ENCODE measurements at places on chromosomes 4 and X.

- no peak for DNase-seq
These were observed 283.2 kb downstream of the ANK2 start for GRCh38 chr4:113332701-113333100.

DNA sequence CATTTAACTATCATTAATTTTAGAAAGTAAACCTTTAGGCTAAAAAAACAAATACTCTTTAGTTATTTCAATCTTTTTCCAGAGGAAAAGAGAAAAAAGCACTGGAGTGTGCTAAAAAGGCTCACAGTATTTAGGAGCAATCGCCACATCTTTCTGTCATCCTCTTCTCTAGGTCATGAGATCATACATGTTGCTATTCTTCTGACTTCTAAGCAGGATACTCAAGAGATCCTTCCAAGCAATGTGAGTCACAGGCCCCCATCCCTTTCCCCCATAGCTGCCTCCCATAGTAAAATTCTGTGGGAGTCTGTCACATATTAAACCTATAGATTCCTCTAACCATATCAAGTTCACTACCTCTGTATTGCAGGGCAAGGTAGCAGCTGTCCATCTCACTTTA lies 7.7 kb downstream of the EDNRA start:
- DNase-seq = no peak

- DNase-seq = no peak
These were observed 95.7 kb upstream of the MAOA start for GRCh38 chrX:43560247-43560946.

GRCh38 chr4:20617678-20618396 lies 82.4 kb upstream of the PACRGL start:
- DNase-seq = no peak

- peak; percentile 48 for DNase-seq
These were observed 52.2 kb downstream of the NALF2 start for GRCh38 chrX:69556060-69557011.

DNA sequence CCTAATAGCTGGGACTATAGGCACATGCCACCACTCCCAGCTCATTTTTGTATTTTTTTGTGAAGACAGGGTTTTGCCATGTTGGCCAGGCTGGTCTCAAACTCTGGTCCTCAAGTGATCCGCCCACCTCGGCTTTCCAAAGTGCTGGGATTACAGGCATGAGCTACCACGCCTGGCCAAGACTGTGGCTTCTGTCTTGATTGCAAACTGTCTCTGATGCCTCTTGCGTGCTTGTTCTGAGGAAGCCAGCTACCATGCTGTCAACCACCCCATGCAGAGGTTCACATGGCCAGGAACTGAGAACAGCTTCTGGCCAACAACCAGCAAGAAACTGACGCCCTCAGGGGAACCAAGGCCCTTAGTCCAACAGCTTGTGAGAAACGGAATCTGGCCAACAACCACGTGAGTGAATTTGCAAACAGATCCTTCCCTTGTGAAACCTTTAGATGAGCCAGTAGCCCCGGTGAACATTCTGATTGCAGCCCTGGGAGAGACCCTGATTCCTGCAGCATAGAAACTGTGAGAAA lies 71.2 kb downstream of the SUPT20HL2 start:
- DNase-seq = peak; percentile 97

DNA sequence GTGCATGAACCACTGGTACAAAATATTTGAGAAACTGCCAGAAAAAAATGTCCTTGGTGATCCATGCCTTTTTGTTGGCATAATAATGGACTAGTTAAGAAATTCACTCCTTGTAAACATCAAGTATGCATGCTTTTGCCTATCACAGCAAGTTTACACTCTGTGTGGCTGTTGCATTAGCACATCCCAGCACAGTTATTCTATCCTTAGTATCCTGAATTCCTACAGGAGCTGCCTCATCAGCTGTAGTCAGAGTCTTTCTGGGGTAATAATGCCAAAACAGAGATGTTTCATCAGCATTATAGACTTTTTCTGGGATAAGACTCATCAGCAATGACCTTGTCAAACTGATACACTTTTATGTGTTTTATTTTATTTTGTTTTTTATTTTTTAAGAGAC lies 82.8 kb downstream of the CHIC2 start:
- DNase-seq = no peak

DNA sequence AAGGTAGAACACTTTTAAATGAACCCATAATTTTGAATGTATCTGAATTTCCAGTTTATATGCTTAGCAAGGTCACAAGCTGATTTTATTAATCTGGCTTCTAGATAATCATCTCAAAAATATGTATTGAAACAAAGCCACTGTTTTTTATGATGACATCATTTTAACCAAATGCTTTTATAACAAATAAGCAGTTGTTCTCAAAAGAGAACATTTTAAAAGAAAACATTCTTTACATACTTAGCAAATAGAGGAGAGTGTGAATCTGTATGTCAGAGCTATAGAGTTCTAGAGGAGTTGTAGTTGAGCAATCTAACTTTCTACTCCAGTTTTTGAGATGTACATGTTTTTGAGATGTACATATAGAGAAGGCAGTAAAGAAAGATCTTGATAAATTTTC lies 42.5 kb downstream of the LAMP2 start:
- DNase-seq = peak; percentile 49

DNA sequence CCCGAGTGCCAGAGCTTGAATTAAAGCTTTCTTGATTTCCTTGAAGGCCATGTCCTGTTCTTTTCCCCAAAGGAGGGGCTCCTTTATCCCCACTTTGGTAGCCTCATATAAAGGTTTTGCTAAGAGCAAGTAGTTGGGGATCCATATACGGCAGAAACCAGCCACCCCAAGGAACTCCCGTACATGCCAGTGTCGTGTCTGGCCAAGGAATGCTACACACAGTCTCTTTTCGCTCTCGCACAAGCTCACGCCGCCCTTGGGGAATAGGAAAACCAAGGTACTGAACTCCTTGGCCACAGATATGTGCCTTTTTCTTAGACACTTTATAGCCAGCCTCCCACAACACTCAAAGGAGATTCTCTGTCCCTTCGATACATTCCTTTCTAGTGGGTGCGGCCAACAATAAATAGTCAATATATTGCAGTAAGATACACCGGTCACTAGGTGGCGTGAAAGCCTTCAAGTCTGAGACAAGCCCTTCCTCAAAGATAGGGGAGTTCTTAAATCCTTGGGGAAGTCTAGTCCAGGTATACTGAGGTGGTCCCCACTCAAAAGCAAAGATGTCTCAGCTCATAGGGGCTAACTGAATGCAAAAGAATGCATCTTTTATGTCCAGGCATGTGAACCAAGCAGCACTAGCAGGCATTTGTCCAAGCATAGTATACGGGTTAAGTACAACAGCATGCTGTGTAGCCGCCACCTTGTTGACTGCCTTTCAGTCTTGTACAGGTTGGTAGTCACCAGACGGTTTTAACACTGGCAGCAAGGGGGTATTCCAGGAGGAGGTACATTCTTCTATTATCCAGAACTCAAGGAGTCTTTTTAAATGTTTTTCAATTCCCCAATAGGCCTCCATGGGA lies 57.8 kb upstream of the XAGE1B start:
- DNase-seq = peak; percentile 71

- no peak for DNase-seq
These were observed 13.5 kb downstream of the MSANTD1 start for GRCh38 chr4:3262208-3263052.

DNA sequence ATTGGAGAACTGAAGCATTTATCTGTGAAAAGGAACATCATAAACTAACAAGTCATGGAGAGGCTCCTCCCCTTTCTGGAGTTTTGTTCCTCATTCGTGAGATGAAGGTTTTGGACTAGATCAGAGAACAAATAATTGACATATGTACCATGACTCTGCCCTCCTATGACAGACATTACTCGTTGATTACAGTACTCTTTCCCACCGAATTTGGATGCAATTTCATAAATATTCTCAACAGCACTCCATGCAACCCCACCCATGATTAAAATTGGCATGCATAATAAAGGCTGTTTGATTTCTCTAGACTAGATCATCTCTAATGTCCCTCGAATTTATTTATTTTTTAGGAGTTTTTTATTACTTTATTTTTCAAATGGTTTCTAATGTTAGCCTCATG lies 258.9 kb upstream of the LDB2 start:
- DNase-seq = no peak

DNA sequence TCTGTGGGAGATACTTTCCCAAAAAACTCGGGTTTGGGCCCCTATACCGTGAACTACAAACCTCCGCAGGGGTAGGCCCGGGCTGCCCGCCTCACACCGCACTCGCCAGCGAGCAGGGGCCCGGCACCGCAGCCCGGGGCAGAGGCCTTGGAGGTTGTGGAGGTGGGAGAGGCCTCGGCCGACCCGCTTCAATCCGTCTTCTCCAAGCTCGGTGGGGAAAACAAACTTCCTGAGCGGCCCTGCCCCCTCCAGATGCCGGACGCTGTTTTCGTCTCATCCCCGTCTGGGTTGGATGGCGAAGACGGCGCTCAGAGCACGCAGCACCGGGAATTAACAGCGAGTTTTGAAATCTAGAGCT lies 442 bp upstream of the MCUB start:
- no peak for DNase-seq

DNA sequence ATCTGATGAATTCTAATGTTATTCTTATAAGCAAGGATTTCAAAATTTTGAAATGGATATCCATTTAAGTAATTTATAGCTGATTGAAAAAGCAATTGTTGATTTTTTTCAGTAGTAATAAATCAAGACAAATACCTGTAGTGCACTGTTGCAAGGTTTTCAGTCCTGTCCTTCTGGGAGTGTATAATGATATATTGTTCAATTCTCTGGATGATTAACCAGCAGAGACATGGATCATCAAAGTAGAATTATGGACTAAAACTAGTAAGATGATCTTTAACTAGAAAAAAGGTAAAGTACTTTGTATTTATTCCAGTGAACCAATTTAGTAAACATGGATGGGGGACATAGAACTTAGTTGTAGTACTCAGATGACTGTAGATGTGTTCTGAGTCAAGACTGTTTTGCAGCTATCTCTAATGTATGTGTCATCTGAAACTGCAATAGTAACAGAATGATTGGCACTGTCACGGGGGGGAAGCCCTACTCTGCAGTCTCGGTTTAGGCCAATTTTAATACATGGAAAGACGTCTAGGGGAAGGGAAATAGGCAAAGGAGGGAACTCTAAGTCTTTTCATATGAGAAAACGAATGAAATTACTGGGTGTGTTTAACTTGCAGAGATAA lies 121.9 kb downstream of the GLRA3 start:
- no peak for DNase-seq

DNA sequence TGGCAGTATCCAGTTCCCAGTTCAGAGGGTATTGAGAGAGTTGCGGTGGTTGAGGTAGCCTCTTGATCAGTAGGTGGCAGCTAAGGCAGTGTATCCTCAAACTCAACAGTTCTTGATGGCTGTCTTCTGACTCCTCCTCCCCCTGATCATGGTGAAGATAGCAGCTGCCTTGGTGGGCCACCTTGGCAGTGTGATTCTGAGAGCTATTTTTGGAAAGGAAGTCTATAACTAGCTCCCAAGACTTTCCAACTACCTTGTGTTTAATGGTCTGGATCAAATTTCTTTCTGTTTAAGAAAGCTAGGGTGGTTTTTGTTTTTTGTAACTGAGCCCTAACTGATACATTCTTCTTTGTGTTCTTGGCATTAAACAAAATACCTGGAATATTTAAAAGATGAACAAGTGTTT lies 10.5 kb upstream of the TBC1D19 start:
- DNase-seq = no peak

DNA sequence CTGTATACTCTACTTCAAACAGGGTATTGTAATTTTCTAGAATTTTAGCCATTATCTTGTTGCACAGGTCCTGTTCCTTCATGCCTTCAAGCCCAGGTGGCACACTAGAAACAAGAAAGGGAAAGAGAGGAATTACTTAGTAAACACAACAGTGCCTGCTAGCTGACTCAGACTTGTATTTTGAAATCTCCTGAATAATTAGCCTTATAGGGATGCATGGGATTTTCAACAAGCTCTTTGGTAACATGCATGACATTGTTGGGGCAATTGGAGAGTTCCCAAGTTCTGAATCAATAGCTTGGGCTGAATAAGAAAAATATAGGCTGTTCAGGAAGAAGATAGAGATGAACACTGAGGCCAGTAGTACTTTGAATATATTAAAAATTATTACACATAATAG lies 118.8 kb downstream of the FAM13A start:
- peak; percentile 97 for DNase-seq

- peak; percentile 23 for DNase-seq
These were observed 7.2 kb downstream of the PGAM4 start for GRCh38 chrX:77962068-77962902.

DNA sequence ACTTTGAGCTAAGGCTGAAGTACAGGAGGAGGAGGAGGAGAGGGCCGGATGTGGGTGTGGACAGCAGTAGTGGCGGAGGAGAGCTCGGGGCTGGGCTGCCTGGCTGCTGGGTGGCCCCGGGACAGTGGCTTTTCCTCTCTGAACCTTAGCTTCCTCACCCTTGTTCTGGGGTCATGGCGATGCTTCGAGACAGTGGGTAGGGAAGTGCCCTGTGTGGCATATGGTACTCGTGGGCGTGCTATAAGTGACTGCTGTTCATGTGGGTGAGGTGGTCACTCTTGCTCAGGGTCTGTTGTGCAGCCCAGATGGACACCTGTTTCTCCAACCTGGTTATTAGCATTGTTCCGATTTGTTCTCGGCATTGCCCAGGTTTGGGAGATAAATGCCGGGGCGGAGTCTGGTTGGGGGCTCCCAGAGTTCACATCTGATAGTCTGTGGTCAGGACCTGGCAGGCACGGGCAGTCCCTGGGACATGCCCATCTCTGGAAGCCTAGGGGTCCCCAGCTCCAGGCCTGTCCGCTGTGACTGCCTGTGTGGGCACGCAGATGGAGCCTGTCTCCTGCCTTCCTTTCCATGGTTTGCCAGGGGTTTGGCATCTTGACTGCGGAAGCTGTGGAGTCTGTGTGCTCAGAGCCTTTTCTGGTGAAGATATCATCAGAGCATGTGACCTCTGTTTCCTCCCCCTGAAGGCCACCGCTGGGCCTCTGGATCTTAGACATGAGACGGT lies 4.9 kb upstream of the CPZ start:
- DNase-seq = no peak

- DNase-seq = no peak
These were observed 636.6 kb downstream of the FAT4 start for GRCh38 chr4:125951261-125951887.

DNA sequence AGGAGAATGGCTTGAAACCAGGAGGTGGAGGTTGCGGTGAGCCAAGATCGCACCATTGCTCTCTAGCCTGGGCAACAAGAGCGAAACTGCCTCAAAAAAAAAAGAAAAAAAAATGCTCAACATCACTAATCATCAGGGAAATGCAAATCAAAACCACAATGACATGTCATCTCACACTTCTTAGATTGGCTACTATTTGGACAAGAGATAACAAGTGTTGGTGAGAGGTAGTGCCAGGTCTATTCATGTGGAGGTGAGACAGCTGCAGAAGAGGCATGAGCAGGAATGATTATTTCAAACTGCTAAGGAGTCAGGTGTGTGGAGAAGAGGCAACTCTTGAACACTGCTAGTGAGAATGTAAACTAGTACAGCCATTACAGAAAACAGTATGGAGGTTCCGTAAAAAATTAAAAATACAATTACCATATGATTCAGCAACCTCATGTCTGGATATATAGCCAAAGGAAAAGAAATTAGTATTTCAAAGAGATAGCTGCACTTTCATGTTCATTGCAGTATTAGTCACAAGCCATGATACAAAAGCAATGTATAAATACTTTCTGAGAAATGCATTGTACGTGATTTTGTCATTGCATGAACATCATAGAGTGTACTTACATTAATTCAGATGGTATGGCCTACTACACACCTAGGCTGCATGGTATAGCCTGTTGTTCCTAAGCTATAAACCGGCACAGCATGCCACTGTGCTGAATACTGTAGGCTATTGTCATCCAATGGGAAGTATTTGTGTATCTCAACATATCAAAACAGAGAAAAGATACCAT lies 75.3 kb downstream of the TMEM144 start:
- no peak for DNase-seq

GRCh38 chr4:153655928-153656327 lies 28.2 kb upstream of the TLR2 start:
- peak; percentile 77 for DNase-seq

Measured in cardiac fibroblast (primary cell).